NCI-H146 (cell line): ENCODE measurements at places on chromosomes 6 and 20.

DNA sequence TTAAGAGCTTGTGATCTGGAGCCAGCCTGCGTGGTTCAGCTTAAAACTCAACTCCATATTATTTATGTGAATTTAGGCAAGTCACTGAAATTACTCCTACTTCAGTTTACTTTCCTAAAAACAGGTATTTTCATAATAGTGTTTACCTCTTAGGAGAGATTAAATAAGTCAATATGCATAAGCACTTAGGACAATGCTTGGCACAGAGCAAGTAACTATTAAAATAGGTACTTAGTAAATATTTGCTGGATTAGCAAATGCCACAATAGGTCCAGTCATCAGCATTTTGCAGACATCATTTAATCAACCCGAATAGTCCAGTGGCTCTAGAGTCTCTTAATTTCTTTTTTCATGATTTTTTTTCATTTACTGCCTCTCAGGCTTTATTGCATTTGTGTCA is 78.6 kb upstream of the PTPRK start:
- peak; percentile 34 for DNase-seq

GRCh38 chr6:98977671-98978292 is 30.0 kb upstream of the FBXL4 start:
- peak; percentile 15 for DNase-seq

- DNase-seq = no peak
These were observed 127.7 kb upstream of the MYLIP start for GRCh38 chr6:16001158-16001557.

GRCh38 chr6:170366248-170366960 is 59.8 kb downstream of the FAM120B start:
- no peak for DNase-seq

- peak; percentile 7 for DNase-seq
These were observed 46.0 kb upstream of the TASP1 start for GRCh38 chr20:13684566-13685222.

DNA sequence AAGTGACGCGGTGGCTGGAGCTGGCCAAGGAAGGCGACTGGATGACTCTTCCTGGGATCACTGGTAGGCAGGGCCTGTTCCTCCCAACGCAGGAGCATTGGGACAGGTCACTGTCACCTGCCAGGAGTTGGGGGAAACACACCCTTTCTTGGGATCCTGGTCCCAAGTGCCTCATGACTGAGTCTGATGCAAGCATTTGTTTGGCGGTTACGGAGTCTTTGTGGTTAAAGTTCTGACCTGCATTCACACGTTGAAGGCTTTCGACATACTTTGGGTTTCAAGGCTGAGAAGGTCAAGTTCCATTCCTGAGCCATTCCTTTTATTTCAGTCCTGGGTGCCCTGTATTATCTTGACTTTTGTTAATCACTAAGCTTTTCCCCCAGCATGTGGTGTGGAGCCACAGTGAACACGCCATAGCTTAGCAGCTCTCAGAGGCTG is 6.0 kb downstream of the PNLDC1 start:
- no peak for DNase-seq

DNA sequence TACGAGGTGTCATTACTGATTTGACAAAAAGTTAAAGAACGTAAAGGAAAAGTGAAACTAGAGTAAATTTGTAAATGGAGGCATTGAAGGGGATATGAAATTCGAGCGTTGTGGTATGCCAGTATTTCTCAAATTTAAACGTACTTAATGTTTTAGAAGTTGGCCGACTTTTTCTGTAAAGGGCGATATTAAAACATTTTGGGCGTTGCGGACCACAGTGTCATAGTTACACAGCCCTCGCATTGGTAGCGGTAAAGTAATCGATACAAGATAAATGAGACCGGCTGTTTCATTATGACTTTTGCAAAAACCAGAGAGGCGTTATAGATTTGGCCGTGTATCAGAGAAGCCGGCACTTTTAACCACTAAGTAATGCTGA is 39.6 kb downstream of the OR2B2 start:
- DNase-seq = peak; percentile 76

DNA sequence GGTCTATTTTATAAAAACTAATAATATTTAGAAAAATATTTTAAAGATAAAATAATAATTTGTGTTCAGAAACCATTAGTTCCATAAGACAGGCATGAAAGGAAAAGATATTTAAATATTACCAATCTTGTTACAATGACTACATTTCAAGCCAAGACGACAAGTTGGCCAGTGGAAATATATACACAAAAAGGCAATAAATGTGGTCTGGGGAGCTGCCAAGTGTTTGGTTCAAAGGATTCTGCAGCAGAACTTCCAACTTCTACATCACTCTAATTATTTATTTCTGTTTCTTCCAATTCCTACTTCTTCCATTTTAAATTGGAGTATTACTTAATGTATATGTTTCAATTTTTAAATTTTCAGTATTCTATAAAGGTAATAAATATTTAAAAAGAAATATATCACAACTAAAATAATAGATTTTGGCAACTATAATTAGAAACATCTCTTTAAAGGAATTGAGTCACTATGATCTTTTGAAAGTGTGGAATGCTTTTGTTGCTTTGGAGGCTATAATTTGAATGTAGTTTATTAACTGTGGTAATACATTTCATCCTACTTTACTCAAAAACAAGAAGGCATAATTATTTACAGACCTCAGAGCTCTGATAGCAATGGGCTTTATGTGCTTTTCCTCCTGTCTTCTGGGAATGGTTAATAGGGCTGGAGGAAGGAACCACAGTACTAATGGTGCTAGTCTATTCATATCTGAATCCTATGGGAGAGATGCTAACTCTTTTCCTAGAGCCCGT is 129.7 kb upstream of the FAM184A start:
- DNase-seq = no peak
